C1 segment of cervical spinal cord (tissue), 14 donors: ENCODE measurements at places on chromosomes 13 and 19.

- DNase-seq: no peak
These were observed 31.4 kb downstream of the CCDC122 start for GRCh38 chr13:43848001-43848649.

GRCh38 chr13:37383856-37384370 lies 214.7 kb downstream of the POSTN start:
- DNase-seq: no peak

- DNase-seq: no peak
These were observed 1395.2 kb downstream of the PCDH9 start for GRCh38 chr13:65834897-65835296.

GRCh38 chr13:50700664-50701305 lies 142.7 kb downstream of the DLEU7 start:
- DNase-seq: no peak

DNA sequence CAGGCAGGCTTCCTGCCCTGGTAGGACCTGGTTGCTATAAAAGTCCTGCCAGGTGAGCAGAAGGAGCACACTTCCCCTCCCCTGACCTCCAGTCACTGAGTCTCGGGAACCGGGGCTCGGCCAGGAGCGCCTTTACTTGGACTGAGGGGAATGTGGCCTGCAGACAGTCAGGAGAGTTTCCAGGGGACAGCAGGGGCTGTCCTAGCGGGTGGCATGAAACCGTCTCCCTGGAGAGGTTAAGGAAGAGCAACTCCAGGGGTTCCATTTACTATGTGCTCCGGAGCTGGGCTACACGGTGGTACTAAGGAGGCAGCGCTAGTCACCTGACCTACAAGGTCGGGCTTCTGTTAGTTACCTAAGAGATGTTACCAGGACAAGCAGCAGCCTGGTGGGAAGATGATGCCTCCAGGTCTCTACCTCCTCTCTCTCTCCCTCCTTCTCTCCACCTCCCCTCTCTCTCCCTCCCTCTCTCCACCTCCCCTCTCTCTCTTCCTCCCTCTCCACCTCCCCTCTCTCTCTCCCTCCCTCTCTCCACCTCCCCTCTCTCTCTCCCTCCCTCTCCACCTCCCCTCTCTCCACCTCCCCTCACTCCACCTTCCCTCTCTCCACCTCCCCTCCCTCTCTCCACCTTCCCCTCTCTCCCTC lies 4.1 kb upstream of the CNOT3 start:
- no peak for DNase-seq

DNA sequence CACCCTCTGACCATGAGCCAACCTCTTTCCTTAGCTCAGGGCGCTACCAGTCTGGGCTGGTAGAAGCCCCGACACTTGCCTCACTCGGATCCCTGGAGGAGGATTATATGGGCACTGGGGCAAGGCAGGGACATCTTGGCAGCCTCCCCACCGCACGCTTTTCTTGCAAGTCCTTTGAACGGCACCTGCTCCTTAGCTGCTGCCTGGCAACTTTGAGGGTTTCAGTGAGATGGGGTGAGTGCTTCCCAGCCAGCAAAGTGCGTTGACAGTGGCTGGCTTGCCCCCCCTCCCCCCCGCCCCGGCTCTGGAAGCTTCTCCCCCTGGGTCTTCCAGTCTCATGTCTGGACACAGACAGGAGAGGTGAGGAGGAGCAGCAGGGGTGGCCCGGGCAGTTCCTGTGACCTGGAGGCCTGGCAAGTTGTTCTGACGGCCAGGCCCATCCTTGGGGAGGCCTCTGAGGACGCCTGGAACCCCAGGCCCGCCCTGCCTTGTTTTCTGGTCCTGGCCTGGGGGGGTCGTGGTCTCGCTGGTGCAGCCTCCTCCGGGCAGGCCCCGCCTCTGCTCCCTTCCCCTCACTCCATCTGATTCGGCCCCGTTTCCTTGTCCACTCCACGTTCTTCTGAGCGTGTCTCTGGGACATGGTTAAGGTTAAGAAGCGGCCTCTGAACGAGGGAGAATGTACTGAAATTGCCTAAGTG lies 75.2 kb downstream of the ATP11A start:
- no peak for DNase-seq

GRCh38 chr19:33998302-33998701 lies 174.0 kb upstream of the LSM14A start:
- DNase-seq: no peak

DNA sequence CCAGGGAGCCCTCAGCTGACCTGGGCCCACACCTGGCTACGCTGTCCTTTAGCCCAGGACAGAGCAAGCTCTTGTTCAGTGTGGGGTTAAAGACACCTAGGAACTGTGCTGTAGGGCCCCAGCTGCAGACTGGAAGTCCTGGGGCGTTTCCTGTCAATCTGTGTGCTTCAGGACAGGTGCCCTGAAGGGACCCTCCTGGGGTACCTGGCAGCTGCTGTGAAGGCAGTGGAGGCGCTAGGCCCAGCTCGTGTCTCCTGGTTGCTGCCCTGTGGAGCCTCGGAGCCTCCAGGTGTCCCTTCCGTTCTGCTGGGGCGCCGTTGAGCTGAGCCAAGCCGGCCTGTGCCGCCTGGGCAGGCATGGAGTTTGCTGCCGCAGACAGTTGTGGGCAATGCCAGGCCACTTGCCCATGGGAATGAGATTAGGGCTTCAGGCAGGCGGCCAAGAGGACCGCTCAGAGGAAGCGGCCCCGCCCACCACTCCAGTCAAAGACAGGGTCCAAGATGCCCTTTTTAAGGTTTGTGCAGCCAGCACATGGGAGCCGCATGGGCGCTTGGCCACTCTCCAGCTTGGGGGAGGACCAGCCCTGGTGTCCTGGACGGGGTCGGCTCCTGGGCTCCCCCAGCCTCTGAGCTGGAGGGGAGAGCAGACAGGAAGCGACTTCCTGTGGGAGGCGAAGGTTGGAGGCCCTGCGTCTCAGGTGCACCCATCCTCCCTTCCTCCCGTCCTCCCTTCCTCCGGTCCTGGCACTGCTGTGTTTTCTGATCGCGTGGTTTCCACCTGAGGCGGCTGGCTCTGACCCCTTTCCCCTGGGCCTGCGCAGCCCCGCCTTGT lies 4.0 kb downstream of the PTBP1 start:
- no peak for DNase-seq

DNA sequence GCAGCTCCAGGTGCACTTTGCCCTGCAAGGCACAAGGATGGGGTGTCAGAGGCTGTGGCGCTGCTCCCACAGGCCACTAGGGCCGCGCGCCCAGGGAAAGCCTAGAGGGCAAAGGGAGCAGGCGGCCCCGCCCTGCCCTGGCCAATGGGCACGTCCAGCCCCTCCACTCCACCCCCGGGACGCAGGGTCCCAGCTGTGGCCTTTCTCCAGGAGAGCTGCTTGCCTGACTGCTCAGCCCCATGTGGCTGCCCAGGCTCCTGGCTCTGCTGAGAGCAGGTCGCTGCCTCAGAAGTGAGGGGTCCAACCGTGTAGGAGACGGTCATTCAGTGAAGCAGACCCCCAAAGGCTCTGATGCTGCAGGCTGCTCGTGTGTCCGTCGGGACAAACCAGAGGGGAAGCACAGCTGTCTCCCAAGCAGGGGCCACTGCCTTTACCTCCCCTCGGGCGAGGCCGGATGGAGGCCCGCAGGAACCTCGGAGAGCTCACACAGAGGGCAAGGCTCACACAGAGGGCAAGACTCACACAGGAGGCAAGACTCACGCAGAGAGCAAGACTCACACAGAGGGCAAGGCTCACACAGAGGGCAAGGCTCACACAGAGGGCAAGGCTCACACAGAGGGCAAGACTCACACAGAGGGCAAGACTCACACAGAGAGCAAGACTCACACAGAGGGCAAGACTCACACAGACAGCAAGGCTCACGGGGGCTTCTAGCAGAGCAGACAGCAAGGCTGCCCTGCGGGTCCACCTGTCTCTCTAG lies 56.2 kb upstream of the C13orf46 start:
- DNase-seq: no peak

DNA sequence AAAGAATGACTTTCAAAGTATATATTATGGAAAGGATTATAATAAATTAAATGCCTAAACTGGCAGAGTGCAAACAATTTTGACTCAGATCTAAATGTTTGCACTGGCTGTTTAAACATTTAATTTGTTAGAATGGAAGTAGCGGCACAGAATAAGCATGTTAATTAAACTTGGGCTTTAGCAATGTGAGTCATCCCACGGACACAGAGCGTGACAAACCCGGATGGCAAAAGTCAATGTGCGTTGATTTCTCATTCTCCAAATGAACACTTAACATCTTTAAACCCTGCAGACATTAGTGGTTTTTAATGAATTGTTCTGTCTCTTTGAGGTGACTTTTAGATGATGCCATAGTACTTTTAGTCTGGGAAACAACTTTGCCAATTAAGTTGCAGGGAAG lies 38.4 kb downstream of the PCDH8 start:
- DNase-seq: no peak

DNA sequence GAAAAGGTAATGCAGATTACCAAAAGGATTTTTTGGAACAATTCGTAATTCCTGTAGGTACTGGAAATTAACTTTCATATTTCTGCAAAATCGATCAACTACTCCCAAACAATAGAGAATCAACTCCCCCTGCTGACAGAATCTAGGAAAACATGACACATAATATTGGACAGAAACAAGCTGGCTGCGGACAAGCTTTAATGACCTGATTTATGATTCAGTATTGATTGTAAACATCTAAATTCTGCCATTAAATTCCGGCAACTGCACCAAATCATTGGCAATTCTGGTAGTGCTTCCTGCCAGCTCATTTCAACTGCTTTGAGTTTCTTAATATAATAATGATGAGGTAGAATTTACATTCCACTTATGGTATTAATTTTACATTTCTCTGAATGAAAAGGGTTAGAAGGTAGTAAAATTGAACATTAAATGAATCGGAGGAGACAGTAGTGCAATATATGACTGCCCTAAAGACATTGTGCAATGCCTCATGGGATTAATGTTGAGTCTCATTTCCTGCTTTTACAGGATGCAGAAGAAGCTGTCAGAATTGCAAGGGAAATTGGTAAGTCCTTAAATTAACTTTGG lies 146.5 kb downstream of the PCCA start:
- DNase-seq: no peak

DNA sequence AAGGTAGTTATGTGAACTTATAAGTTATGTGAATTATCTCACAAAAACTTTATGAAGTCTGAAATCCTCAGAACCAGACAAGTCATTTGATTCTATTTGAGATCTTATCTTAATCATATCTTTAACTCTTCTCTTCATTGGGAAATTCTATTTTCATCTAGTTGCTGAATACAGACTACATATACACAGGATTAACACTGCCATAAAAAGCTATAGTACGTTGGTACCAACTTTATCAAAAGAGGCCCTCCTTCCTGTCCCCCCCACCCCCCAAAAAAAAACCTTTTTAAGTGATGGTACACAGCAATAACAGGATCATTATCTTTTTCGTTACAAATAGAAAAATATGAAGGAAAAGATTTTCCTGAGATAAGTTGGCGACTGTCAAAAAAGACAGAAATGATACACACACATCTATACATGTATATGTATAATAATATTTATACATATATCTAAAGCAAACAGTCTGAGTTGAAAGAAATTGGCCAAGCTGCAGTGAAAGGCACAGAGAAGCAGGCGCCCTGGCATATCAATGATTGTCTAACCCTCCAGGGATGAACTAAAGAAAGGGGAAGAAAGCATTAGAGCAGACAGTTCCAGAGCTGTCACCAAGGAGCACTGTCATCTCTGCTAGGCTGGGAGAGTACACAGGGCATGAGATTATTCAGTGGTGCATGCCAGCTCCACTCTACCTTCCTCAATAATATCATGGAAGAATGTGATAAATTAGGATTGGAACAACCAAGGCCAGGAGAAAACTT lies 116.7 kb downstream of the KLF12 start:
- no peak for DNase-seq
